ENCODE measurements at places on chromosomes 5 and 9.

GRCh38 chr9:134032456-134033222 lies 7.4 kb downstream of the BRD3OS start:
- no peak for DNase-seq

DNA sequence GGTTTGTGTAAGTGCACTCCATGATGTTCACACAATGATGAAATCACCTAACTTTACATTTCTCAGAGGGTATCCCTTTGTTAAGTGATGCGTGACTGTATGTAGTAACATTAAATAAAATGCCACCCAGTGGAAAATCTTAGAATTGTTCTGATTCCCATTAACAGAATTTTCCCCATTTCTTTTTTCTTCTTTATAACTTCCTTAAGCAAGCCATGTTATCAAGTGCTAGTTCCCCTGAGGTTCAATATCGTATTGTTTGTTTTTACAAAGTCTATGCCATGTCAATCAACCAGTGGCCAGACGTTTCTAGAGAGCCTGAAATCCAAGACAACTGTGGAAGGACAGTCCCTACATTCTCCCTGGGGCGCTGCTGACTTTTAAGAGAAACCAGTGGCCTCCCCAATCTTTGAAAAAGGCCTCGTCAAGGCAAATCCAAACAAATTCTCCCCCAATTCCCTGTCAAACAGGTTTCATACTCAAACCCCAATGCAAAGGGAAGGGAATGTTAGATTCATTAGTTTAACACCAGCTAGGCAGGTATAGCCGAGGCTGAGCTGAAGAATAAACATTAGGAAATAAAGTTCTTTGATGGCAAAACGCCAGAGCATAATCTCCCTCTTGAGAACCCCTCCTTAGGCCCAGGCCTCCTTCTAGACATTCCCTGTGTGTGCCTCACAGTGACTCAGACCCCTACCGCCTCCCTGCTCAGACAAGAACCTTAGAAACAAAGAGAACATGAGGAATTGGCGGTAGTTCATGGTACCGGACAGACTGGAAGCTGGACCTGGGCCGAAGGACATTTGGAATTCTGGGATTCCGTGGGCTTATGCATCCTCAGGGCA lies 198.7 kb downstream of the GNA14 start:
- DNase-seq, result peak; percentile 13

DNA sequence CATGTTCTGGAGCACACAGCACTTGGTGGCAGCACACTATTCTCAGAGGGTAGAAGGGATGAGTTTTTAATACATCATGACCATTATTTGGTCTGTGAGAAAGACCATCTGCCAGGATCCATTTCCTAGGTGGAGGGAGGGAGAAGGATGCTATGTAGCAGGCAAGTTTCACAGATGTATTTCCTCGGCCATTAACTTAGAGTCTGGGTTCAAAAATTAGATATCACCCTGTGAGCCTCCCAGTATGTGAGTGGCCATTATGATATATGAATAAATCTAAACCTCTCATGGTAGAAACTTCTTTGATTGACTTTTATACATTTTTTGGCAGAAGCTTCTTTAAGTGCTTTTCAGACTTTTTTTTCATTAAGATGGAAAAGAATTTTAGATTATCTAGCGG lies 133.9 kb downstream of the SREK1 start:
- DNase-seq, result no peak

GRCh38 chr5:65611524-65611923 lies 12.6 kb downstream of the TRIM23 start:
- DNase-seq, result peak; percentile 5

GRCh38 chr5:167244583-167244982 lies 1046.9 kb upstream of the WWC1 start:
- peak; percentile 72 for DNase-seq

DNA sequence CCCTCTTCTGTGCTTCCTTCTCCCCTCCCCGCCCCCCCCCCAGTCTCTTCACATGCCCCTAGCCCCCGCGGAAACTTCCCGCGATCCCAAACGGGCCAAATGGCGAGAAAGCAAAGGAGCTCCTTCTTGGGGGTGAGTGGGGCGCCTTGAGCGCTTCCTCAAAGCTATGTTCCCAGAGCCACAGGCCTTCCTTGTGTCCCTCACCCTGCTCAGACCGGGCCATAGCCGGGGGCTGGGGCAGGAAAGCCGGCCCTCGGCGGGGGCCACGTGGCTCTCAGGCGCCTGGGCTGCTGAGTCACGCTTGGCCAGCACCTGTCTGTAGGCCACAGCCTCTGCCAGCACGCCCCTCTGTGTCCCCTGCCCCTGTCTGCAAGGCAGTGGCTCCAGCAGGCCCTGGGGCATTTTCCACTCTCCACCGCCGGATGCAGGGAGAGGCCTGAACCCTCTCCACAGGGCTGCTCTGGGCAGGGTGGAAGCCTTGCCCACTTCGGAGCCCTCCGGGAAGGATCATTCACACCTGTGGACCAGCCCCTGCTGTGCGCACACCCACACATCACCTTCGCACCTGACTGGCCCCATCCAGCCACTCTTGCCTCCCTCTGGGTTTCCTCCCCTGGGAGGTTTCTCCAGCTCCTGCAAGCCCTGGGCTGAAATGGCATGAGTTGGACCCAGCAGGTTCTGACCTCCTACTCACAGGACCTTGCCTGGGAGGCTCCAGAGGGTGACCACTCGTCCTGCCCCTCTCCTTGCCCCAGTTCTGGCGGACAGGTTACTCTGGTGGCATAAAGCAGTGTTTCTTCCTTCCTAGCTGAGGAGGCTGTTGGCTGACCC lies 1.2 kb upstream of the SQSTM1 start:
- DNase-seq, result no peak

GRCh38 chr5:89208811-89209210 lies 325.8 kb upstream of the MEF2C start:
- no peak for DNase-seq

GRCh38 chr5:31574772-31575171 lies 42.7 kb downstream of the C5orf22 start:
- DNase-seq, result no peak

DNA sequence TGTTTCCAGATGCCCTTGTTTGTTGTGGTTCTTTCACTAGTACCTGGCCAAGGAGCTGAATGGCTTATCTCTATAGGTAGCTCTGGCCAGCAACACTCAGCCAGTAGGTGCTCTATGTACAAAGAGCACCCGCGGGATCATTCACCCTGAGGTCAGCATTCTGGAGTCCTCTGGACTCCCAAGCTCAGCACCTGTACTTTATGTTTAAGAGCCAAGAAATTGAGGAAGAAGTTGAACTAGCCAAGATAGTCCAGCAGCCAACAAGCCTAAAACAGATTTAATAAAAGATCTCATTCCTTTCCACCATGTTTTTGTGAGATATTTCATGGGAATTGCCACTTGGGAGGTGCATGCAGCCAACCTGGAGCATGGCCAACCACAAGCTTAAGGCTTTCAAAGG lies 242.6 kb upstream of the PAPPA start:
- DNase-seq, result no peak

DNA sequence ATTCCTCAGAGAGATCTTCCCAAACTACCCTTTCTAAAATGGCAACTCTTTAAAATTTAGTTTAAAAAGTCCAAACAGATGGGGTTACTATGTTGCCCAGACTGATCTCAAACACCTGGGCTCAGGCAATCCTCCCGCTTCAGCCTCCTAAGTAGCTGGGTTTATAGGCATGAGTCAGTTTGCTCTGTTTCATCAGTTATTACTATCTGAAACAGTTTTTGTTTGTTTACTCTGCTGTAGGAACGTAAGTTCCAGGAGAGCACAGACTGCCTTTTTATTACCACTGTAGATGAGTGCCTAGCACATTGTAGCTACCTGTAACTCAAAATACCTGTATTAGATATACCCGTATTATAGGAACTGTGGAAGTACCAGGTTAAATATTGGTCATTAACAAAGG lies 89.4 kb downstream of the UHRF2 start:
- no peak for DNase-seq

DNA sequence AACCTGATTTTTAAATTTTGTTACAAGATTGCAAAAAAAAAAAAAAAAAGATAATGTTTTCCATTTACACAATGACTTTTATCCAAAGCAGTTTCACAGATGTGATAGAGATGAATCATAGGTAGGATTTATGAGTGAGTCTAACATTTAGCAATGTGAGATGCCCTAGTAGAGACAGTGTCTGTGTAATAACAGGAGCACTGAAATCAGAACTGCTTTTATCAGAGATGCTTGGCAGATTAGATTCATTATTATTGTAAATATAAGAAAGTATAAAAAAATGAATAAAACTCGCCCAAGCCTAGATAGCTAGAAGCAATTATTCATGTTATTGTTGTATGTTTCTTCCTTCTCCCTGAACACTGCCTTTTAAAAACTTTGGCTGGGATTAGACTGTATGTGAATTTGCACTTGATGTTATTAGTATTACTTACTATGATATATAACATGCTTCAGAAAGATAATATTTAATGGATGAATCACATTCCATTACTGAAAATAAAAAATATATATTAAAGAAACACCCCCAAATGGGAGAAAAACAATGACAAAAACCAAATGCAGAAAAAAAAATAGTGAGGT lies 567.3 kb upstream of the KLF4 start:
- DNase-seq, result no peak

DNA sequence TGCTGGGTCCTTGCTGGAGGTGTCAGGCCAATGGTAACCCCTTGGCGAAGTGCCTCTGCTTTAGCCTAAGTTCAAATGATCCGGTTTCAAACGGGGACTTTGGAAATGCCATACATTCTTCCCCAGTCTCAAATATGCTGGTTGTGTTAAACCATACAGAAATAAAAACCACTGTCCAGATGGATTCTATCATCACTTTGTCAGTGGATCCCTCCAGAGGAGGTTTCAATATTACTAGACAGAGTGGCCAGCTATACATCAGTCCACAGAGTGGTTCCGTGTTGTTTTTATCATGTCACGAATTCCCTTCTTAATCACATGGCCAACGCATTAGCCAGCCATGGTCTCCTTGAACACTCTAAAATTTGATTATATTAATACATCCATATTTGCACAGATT lies 7.3 kb upstream of the RANBP17 start:
- DNase-seq, result no peak

DNA sequence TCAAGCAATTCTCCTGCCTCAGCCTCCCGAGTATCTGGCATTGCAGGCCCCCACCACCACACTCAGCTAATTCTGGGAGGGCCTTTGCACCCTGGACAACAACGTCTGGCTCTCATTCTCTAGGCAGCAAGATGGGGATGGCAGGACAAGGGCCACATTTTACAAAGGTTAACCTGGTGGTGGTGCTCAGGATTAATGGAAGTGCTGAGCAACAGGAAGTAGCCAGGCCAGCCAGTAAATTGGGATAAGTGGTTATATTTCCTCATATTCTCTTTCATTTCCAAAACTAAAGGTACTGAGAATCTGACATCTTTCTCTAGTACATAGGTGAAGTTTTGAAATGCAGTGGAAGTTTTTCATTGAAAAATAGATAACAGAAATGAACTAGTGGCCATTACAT lies 24.7 kb upstream of the ASPN start:
- peak; percentile 4 for DNase-seq

DNA sequence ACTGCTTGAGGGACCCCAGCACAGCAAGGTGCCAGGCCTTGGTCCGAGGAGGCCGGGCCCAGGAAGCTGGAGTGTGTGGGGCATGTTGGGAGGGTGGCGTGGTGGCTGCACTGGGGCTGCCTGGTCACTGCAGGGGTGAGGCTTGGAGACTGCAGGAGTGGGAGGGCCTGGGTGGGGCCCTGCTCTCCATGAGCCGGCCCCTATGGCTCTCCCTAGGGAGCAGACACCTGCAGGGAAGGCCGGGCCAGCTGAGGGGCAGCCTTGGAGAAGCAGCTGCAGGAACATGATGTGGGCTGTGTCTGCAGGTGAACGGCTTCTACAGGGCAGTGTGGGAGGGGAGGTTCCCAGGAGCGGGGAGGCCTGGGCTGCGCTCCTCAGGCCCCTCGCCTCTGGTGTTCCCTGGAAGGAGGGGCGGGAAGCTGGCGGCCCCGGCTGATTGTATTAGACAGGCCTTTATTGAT lies 41.7 kb upstream of the TMEM250 start:
- no peak for DNase-seq

GRCh38 chr5:150779397-150780186 lies 1.0 kb downstream of the SMIM3 start:
- DNase-seq, result no peak

- DNase-seq, result no peak
Measured at GRCh38 chr5:156476678-156477077, 149.7 kb downstream of the SGCD start.

DNA sequence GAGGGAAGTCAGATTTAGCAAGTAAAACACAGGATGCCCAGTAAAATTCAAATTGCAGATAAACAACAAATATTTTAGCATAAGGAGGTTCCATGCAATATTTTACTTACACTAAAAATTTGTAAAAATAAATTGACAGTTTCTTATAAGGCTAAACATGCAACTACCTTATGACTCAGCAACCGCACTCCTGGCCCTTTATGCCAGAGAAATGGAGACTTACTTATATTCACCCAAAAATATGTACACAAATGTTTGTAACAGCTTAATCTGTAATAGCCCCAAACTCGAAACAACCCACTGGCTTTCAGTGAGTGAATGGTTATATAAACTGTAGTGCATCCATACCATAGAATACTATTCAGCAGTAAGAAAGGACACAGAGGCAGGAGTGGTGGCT lies 28.6 kb upstream of the TRIM14 start:
- no peak for DNase-seq

DNA sequence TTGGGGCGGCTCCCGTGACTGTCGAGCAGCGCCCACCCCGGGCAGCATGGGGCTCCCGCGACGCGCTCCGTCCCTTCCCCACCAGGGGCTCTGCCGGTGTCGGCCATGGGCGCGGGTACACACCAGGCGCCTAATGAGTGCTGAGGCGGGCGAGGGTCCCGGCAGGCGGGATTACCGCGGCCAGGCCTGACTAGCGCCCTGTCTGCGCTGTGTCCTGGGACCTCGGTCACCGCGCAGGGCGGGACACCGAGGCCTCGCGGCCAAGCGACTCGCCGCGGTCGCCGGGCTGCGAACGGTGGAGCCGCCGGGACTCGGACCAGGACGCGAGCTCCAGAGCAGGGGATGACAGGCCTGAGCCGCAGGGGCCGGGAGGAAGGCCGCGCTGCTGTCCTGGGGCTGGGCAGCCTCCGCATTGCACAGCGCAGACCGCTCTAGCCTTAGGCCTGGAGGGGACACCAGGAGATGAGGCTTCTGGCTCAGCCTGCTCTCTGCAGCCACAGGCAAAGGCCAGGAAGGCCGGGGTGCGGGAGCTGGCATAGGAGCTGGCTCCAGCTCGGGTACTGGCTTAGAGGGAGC lies 14.1 kb downstream of the LCN10 start:
- no peak for DNase-seq

DNA sequence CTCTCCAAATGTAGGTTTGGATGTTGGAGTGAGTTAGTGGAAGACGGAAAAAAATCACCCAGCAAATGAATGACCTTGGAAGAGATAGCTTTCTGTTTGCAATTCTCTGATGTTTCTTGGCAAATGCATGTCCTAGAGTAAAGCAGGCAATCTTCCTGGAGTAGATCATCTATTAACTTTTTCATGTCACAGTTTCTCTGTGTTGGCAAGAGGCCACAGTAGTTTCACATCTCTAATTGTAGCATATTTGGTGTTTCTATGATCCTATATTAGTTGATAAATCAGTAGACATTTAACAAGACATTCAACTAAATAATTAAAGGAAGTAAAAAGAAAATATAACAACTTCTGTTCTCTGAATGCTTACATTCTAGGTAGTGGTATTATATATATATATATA lies 138.2 kb upstream of the MINAR2 start:
- no peak for DNase-seq

Measured in T47D (cell line).